ENCODE measurements at places on chromosomes 11 and 22. TPM values are rescaled to one million over a fixed set of nuclear protein-coding genes. Genes with fewer than 3 reads are reported as not detected.

TEX54 gene
- not detected for total RNA-seq

- DNase-seq, result no peak
Measured at GRCh38 chr11:60785806-60786361, 751 bp downstream of the MS4A10 start.

DNA sequence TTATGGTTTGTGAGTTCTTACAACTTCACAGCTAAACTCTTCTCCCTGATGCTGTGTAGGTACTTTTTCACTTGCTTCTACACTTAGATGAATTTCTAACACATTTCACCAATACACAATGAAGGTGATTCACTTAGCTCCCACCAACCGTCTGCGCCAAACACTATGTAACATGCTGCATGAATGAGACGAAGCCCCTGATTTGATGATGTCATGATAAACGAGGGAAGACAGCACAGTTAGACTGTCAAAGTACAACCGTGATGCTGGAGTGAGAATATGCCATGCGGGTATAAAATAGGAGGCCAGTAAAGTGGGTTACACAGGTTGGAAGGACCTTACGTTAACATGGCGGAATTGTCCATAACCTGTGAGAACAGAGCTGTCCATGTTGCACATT is 100.8 kb downstream of the KCNA4 start:
- DNase-seq, result no peak

DNA sequence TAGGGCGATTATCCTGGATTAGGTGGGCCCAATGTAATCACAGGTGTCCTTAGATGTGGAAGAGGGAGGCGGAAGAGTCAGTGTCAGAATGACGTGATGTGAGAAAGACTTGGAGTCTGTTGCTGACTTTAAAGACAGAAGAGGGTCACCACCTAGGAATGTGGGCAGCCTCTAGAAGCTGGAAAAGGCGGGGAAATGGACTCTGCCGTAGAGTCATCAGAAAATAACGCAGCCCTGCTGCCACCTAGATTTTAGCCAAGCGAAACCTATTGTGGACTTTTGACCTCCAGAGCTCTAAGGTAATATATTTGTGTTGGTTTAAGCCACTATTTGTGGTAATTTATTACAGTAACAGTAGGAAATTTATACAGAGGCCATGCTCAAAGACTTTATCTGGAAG is 4.8 kb downstream of the DDX10 start:
- DNase-seq, result no peak

- DNase-seq, result peak; percentile 93
Measured at GRCh38 chr11:2390725-2391151, 9.8 kb upstream of the TSSC4 start.

NEFH gene
- 0.46 TPM for total RNA-seq

MPZL3 gene
- 0.26 TPM for total RNA-seq

DNA sequence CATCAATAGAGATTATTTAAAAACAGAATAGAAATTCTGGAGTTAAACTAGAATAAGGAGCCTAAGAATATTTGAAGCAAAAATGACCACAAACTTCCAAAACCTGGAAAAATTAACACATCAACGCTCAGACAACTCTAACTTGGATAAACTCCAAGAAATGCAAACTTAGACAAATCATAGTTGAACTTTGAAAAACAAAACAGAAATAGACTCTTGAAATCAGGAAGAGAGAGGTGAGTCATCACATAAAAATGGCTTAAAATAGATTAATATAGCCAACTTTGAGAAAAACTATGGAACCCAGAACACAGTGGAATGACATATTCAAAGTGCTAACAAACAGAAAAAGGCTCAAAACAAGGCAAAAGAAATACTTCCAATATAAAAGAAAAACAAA is 974.2 kb downstream of the JRKL start:
- no peak for DNase-seq

- no peak for DNase-seq
Measured at GRCh38 chr11:829847-830294, 2.2 kb downstream of the CRACR2B start.

- DNase-seq, result no peak
Measured at GRCh38 chr11:130129922-130130321, 29.7 kb upstream of the ST14 start.

RTN4R gene
- total RNA-seq, result 5.0 TPM

SOX10 gene
- total RNA-seq, result not detected

AKIP1 gene
- total RNA-seq, result 2.6 TPM

- DNase-seq, result no peak
Measured at GRCh38 chr11:120893440-120894201, 130.3 kb upstream of the TBCEL start.

GRCh38 chr22:12601870-12602779 is 2925.9 kb upstream of the OR11H1 start:
- DNase-seq, result no peak

DNA sequence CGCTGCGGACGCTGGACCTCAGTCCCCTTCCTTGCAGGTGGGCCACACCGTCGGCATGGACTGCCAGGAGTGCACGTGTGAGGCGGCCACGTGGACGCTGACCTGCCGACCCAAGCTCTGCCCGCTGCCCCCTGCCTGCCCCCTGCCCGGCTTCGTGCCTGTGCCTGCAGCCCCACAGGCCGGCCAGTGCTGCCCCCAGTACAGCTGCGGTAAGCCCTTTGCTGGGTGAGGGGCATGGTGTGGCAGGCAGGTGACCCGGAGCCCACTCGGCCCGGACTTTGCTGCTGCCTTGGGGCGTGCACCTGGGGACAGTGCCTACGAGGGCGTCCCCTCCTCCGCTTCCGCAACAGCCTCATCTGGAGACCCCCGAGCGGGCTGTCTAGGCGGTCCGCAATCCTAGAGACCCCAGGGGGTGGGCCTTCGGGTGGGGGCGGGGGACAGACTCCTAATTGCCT is 25.4 kb upstream of the MUC5B start:
- peak; percentile 2 for DNase-seq

DNA sequence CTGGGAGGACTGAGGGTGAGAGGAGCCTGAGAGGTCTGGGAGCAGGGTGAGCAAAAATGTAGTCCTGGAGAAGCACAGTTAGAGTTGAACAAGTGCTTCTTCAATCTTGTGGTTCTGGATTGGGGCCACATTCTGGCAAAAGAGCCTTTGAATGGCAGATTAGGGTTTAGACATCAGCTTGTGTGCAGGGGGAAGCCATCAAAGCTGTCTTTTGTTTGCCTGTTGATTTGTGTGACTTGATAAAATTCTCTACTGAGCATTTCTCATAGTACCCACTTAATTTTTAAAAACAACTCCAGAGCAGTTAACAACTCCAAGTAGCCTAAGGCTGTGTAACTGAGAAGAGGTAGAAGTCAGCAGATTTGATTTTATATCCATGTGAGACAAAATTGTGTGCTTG is 166.2 kb downstream of the FAT3 start:
- no peak for DNase-seq

GRCh38 chr11:69278091-69278867 is 15.7 kb upstream of the MYEOV start:
- no peak for DNase-seq

ADAMTS15 gene
- 2.4 TPM for total RNA-seq

DNA sequence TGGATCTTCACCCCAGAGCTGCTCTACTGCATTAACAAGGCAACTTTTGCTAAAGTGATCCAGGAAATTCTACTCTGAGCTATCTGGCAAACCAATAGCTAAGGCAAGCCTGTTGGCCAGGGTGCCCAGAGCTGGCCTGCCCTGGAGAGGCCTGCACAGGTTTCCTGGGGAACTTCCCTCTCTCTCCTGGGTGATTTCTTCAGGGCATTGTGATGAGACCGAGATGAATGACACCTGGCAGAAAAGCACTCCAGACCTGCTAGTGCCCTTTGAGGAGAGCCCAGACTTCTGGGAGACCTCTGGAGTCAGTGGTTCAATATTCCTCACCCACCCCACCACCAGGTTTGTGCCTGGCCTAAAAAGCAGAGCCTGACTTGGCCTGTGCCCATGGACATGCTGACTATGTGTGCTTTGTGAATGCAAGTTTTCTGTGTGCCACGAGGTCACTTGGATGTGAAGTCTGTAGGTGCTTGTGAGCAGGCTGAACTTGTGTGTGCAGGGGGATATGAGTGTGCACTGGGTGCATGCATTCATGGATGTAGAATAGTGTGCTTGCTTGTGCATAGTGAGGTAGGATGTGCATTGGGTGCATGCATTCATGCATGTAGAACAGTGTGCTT is 4.4 kb upstream of the APLNR start:
- no peak for DNase-seq

- no peak for DNase-seq
Measured at GRCh38 chr11:131099013-131099412, 182.7 kb upstream of the SNX19 start.

FAM83F gene
- total RNA-seq, result 0.21 TPM

DNA sequence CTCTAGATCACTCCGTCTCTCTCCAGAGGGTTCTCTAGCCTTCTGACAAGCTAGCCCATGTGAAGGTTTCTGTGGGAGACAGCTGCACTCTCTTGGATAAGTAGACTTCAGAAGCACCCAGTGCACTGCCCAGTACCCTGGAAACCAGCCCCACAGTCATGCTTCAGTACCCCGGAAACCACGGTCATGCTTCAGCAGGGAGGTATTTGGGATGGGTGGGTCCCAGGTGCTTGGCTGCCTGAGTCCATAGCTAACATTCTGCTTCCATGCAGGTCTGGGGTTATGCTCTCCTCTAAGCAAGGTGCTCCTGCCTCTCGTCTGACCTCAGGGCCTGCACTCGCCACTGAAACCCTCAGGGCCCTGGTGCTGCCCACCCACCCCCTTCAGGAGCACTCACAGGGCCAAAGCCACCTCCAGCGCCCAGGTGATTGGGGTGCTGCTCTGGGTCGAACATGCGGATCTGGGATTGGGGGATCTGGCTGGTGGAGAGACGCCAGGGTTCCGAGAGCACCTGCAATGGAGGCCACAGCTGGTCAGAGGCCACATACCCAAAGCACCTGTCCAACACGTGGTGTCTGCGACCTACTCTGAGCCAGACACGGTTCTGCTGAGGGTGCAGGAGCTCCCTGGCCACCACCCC is 7.3 kb upstream of the SYCE3 start:
- DNase-seq, result no peak

ROBO4 gene
- total RNA-seq, result 63.5 TPM

IL17REL gene
- total RNA-seq, result 0.12 TPM

GRCh38 chr11:113339929-113340589 is 25.7 kb downstream of the TTC12 start:
- no peak for DNase-seq

DNA sequence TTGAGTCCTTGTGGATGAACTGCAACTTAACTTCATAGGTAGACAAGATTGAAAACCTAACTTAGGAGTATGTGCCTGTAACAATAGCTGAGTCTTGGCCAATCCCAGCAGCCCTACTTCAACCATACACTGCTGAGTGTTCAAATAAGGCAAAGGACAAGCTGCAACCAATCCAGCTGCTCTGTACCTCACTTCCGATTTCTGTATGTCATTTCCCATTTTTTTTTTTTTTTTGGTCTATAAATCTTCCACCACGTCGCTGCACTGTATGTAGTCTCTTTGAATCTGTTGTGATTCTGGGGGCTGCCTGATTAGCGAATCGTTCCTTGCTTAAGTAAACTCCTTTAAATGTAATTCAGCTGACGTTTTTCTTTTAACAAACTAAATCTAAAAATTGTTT is 35.4 kb upstream of the FLI1 start:
- no peak for DNase-seq

DNA sequence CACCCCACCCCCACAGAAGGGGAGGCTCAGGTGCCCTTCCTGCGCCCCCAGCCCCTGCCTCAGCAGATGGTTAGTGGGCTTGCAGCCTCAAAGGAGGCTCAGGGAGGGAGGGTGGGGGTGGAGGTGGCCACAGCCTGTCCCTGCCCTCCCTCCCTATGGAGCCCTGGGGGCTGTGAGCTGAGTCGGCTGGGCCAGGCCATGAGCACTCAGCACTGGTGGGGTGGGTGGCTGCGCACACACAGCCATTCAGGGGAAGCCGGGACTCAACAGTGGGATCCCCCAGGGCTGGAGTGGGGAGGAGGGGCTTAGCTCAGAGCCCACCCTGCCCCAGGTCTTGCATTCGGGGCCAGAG is 50.2 kb downstream of the FLRT1 start:
- DNase-seq, result no peak

E2F8 gene
- total RNA-seq, result not detected

CASP5 gene
- total RNA-seq, result not detected

SEZ6L gene
- total RNA-seq, result not detected

DNA sequence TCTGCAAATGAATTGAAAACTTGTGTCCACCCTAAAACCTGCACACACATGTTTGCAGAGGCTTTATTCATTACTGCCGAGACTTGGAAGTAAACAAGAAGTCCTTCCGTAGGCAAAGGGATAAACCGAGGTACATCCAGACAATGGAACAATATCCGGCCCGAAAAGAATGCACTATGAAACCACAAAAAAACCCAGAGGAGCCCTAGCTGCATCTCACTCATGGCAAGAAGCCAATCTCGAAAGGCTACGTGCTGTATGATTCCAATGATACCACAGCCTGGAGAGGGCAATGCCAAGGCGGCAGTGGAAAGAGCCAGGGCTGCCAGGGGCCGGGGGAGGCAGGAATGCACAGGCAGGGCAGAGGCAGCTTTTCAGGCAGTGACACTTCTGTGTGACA is 3.2 kb upstream of the MRPL23 start:
- peak; percentile 13 for DNase-seq

ZNF215 gene
- total RNA-seq, result 0.88 TPM

P4HA3 gene
- 0.51 TPM for total RNA-seq

- no peak for DNase-seq
Measured at GRCh38 chr11:35734669-35735410, 72.3 kb downstream of the TRIM44 start.

DNA sequence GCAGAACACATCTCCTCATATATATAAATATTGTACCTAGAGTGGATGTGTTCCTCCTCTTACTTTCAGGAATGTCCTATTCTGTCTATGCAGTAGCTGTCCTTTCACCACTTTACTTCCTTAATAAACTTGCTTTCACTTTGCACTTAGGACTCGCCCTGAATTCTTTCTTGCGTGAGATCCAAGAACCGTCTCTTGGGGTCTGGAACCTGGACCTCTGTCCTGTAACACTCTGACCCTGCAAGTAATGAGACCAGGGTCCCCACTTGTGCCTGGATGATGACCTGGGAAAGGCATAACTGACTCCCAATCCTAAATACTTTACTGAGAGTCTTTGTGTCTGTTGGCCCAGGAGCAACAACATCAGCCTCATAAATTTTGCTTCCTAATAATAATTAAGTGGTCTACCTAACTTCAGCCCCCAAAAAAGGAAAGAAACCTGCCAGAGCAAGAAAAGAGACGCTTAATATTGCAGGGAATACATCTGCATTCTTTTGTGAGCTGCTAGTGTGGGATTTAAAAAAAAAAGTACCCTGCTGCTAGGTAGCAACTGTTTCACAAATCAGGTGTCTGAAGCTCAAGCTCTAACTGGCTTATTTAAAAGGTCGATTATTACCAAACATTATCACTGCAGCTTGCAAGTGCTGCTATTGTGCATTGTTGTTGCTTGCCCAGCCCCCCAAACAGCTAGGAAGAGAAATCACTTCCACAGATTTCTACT is 69.3 kb downstream of the FAM168A start:
- no peak for DNase-seq

Measured in uterus (tissue), 4 donors.